ENCODE measurements at places on chromosomes 1 and 21.

- no peak for DNase-seq
Measured at GRCh38 chr1:236389253-236389652, 4.8 kb upstream of the EDARADD start.

DNA sequence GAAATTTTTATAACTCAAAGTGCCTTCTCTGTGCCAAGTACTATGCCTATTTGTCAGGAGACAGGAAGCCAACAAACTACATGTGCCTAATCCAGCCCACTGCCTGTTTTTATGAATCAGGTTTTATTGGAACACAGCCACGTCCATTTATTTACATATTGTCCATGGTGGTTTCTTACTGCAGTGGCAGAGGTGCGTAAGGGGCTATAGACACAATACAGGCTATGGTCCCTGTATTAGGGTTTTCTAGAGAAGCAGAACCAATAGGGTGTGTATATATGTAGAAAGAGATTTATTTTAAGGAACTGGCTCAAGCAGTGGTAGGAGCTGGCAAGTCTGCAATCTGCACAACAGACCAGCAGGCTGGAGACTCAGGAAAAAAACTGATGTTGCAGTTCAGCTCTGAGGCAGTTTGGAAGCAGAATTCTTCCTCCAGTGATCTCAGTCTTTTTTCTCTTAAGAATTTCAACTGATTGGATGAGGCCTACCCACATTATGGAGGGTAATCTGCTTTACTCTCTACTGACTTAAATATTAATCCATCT, 15.4 kb downstream of the PPIE start:
- no peak for DNase-seq

DNA sequence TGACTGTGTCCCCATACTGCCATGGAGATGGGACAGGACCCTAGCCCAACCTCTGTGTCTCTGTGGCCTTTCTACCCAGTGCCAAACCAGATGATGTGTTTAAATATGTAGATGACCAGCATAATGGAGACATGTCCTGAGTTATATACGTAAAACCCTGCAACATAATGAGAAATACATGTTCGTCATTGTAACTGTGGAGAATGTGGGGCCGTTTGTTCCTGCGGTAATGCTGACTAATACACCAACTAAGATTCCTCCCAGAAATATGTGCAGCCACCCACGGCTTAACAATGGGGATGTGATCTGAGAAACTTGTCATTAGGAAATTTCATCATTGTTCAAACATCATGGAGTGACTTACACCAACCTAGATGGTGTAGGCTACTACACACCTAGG, 71.7 kb upstream of the SIM2 start:
- no peak for DNase-seq

DNA sequence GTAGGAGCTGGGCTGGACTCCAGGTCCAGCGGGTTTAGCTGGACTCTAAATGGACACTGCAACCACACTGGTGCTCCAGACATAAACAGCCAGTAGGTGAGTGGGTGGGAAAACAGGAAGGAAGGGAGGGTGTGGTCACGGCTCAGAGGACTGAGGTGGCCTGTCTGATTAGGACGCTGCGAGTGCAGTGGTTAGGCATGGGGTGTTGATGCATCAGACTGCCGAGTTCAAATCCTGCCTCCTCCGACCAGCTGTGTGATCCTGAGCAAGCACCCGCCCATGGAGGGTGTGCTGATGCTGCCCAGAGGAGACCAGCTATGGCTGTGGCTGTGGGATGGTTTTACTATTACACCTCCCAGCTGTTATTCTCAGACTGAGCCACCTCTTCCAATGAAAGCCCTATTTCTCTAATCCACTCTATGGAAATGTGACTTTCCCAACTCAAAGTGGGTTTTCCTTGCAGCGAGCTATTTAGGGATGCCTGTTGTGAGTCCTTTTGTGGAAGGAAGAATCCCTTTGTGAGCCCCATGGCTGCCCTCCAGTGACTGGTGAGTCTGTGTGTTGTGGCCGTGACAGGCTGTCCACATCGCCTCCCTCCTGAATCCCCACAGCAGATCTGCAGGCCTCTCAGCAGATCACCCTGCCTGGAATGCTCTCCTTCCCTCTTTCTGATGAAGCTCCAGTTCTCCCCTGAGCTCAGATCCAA, 56.6 kb upstream of the EDN2 start:
- DNase-seq: no peak

DNA sequence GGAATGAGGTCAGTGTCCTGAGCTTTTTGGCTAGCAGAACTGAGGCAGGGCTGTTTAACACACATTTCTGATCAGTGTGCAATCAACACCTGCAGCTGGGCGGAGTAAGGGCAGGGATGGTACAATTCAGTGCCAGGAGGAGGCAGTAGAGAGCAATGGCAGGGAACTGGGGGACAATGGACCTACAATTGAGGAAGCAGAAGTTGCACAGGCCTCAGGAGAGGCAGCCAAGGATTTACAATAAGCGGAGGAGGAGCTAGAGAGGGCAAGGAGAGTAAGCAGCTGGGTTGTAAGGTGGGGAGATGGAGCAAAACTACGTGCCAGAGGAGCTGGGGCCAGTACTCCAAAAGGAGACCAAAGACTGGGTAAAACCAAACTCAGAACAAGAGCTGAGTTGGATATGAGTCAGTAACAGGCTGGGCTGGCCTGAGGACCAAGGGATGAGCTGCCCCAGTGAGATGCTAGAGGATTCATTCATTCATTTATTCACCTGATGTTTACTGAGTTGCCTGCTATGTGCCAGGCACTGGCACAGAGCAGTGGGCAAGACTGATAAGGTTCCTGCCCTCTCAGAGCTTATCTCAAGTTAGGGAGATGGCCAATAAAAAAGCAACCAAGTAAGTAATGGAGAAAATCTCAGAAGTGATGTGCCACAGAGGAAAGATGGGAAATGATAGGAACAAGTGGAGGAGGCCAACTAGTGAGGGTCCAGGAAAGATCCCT, 10.4 kb upstream of the GALE start:
- peak; percentile 84 for DNase-seq

GRCh38 chr1:89641781-89642180, 8.9 kb downstream of the LRRC8C start:
- no peak for DNase-seq

DNA sequence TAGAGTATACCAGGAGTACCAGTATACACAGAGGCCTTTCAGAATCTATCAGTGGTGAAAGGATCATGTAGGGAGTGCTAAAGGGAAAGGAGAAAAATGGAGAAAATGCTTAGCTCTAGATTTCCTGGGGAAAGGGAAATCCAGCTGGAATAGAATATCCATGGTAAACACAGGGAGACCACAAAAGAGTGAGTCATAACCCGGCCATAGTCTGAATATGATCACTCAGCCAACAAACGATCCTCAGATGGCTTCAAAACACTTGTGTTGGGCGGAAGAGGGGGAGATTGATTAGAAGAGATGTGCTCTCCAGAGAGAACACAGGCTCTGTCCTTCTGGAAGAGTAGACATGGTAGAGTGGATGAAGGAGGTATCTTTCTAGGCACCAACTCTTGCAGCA, 180.6 kb downstream of the PAPPA2 start:
- DNase-seq: no peak

DNA sequence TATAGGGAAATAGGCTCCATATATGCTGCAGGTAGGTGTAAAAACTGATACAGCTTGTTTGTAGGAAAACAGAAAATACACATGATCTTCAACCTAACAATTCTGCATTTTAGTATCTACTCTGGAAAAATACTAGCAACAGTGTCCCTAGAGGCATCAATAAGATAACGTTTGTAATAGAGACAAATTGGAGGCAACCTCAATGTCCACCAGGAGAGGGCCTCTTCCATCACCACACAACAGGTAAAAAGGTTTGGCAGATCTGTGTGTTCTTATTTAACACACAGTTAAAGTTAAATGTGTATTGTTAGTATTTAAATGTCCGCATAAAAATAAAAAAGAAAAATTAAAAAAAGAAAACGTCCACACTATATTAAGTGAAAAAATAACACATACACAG, 5.4 kb downstream of the EIF2D start:
- peak; percentile 65 for DNase-seq

All from H7 (cell line).